ENCODE measurements at places on chromosomes 4 and X.

DNA sequence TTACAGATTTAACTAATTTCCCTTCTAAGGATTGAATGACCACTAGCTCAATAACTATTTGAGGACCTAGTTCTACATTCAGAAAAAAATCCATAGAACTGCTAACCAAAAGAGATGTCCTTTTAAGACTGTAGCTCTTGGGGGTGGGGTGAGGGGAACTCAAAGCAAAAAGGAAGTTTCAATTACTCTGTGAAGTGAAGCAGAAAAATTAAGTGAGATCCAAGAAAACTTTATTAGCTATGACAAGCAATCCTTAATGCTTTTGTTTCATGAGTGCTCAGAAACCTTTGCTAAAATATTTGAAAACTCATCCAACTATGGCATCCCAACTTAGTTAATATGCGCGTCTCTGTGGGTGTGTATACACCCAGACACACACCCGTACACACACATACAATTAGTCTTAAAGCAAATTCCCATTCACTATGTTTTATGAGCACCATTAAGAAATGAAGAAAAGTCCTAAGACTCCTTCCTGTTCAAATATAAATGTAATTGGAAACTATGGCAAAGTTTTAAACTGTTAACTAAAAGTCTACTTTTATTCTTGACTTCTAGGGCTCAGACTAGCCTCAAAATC is 44.5 kb downstream of the GPC4 start:
- DNase-seq: no peak

GRCh38 chr4:25141592-25141991 is 18.7 kb downstream of the SEPSECS start:
- no peak for DNase-seq

- no peak for DNase-seq
These were observed 10.0 kb downstream of the SULT1E1 start for GRCh38 chr4:69849969-69850368.

DNA sequence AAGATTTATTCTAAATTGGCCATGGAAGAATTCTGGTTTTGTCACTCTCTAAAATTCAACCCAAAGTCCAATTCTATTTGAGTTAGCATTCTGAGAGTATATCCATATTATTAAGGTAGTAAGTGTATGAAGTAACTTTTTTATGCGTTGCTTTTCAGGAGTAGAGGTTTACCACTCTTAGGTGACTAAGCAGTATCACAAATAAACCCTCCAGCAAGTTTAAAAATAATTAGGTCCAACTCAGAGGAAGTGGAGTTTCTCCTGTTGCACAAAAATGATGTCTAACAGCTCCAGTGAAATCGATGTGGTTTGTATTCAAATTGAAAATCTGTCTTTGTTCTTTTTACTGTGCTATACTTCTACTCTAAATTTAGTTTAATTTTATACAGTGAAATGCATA is 6.6 kb downstream of the SCML1 start:
- DNase-seq: no peak

- peak; percentile 91 for DNase-seq
These were observed 105.8 kb upstream of the CBR4 start for GRCh38 chr4:169115897-169116254.

DNA sequence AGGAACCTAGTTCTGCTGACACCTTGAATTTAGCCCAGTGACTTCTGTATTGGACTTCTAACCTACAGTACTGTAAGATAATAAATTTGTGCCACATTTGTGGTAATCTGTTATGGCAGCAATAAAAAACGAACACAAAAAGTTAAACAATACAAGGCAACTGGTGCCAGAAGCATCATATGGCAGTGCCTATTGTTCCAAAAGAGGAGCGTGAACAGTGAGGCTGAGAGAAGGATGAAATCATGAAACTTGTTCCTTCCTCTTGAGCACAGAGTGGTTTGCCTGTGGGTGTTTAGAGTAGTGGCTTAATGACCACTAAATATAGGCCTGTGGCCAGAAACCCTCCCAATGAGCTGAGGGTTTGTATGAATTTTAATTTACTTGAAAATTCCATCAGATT is 69.7 kb upstream of the PGRMC2 start:
- DNase-seq: no peak

GRCh38 chr4:10321931-10322330 is 135.3 kb downstream of the ZNF518B start:
- DNase-seq: no peak

DNA sequence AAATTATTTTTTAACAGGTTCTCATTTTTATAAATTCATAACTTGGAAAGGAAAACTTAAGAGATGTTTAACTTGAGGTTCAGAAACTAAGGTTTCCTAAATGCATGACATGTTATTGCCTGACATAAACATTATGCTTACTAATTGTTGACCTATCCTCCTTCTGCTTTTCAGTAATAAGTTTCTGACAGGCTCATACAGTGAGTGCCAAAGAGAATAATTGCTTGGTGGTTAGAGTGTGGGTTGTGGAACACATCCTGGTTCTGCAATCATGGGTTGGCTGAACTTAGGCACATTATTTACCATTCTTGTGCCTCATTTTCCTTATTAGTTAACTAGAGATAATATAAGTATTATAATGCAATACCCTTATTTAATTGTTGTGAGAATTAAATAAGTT is 56.5 kb downstream of the BMPR1B start:
- no peak for DNase-seq

DNA sequence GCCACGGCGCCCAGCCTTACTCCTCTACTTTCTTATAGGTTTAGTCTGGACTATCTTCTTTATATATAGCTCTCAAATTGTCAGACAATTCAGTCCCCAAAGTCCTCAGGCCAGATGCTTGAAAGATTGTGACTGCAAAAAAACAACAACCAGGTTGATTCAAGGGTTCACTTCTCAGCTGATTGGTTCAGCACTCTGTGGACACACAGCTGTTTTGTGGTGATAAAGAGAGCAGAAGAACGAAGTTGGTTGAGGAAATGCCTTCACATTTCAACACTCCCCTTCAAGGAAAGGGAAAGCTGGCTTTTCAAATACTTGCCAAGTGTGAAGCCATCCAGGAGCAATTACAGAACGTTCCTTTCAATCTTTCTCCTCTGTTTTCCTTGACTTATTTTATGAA is 166.8 kb downstream of the SHROOM3 start:
- no peak for DNase-seq

- no peak for DNase-seq
These were observed 204.9 kb downstream of the SMARCA1 start for GRCh38 chrX:129318375-129318774.

DNA sequence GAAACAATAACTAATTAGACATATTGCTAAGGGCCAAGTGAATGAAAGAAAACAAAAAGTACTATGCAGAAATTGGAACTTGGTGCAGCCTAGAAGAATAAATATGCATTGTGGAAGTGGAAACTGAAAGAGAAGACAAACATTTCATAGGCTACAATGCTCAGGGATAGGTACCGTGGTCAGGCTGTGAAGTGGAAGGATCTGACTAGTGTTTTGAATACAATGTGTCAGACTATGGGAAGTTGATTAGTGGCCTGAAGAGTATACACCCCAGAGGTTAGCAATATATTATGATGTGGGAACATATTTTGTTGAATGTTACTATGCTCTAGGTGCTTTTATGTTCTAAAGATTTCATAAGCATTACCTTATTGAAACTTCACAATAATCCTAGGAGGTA is 36.8 kb downstream of the GPRIN3 start:
- no peak for DNase-seq

DNA sequence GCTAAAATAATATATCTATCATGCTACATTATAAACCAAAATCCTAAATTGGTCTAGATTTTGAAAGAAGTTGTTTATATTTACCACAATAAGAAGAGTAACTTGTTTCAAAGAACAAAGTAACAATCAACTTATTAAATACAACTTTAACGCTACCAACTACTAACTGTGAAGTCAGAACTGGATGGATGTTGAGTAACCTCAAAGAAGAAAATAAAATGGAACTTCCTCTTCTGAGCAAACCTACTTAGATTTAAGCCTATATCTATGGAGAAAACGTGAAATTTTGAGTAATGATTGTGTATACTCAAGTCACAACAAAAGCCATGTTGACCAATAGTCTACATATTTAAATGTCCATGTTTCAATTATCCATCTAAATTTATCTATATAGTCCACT is 25.7 kb downstream of the SH3RF1 start:
- DNase-seq: no peak

- peak; percentile 11 for DNase-seq
These were observed 1026.6 kb downstream of the RAPGEF2 start for GRCh38 chr4:160129439-160129838.

- no peak for DNase-seq
These were observed 8.8 kb downstream of the FNIP2 start for GRCh38 chr4:158777423-158778155.

GRCh38 chrX:118855681-118856310 is 32.2 kb downstream of the ZCCHC12 start:
- no peak for DNase-seq

DNA sequence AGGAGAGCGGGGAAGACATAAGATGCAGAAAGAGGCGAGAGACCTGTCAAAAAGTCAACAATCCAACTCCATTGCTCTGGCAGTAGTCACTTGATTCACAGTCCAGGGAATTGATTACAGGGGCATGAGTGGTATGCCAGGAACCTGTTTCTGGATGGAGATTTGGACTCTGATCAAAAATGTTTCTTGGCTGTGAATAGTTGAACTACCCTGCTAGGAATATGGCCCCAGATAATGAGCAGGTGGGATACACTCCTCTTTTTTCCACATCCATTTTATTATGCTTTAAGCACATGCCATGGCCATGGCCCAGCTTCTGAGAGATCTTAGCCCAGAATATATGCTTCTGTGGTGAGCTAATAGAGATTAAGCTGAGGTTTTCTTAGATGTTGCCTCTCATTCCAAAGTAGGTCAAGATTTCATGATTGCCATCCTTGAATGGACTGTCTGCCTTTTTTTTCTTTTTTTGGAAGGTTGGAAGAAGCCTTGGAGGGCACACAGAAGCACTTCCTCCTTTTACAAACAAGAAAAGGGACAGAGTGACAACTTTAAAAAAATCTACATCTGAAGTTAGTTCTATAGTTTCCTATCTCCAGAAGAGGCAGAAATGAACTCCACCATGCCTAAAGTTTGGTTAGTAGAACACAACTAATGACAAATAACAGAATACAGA is 121.9 kb downstream of the KIT start:
- no peak for DNase-seq

DNA sequence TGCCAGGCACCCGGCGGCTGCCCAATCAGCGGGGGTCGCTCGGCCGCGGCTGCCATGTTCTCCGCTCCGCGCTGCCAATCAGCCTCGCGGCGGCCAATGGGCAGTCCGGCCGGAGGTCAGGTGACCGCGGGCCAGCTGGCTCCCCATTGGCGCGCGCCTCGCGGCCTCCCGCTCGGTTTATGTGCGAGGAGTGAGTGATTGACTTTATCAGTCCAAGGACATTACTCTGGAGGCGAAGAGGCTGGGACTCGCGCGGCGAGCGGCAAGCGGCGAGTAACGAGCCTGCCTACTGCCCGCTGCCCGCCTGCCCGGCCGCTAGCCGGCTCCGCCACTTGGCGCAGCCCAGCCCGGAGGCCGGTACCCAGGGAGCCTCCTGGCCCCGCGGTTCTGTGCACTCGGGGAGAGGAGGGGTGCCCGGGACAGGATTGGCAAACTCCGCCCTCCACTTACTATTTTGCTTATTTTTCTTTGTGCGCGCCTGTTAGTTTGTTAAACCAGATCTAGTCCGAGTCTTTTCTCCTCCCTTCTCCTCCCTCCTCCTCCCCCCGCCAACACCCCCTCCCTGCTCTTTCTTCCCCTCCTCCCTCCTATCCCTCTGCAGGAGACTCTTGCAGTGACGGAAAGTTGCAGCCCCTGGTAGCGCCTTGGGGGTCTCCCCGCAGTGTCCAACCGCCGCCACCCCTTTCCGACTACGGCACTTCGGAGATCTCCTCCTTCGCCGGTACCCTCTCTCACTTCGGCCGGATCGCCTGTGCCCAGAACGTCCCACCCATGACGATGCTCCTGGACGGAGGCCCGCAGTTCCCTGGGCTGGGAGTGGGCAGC is at the start of gene ZIC3:
TSS of gene ZIC3 (plus strand) at position 207 of the 825 bp plus-strand sequence. CDS start at position 772, 565 bp downstream.
- no peak for DNase-seq

GRCh38 chrX:53639257-53639656 is 47.3 kb downstream of the HUWE1 start:
- no peak for DNase-seq

- no peak for DNase-seq
These were observed 1.8 kb upstream of the ZCCHC4 start for GRCh38 chr4:25310803-25311166.
